ENCODE measurements at places on chromosomes 11 and 22. TPM values are rescaled to one million over a fixed set of nuclear protein-coding genes. Genes with fewer than 3 reads are reported as not detected.

GRCh38 chr11:62888406-62888805 is 7.7 kb downstream of the SLC3A2 start:
- H3K27me3 ChIP-seq, result no peaks in the 10 kb centered on the region
- H3K4me3 ChIP-seq, result no peak overlapping the region
- DNase-seq, result no peak
- H3K36me3 ChIP-seq, result peaks cover 63% of the 10 kb centered on the region
- no peak overlapping the region for H3K27ac ChIP-seq
- H3K4me1 ChIP-seq, result peaks cover 4% of the 10 kb centered on the region

- H3K4me1 ChIP-seq, result peaks cover 33% of the 10 kb centered on the region
- no peaks in the 10 kb centered on the region for H3K27me3 ChIP-seq
- H3K27ac ChIP-seq, result no peak overlapping the region
- no peak for DNase-seq
These were observed 33.5 kb upstream of the CRTAM start for GRCh38 chr11:122804796-122805195.

The NCR3LG1 gene
- 0.75 TPM for total RNA-seq

GRCh38 chr11:74566146-74566960 is 26.0 kb upstream of the POLD3 start:
- H3K27ac ChIP-seq, result no peak overlapping the region
- no peak overlapping the region for H3K4me3 ChIP-seq
- DNase-seq, result no peak
- no peaks in the 10 kb centered on the region for H3K4me1 ChIP-seq
- H3K27me3 ChIP-seq, result no peaks in the 10 kb centered on the region

The MFNG gene
- 109 TPM for total RNA-seq

The FOLR3 gene
- not detected for total RNA-seq
